Fibroblast of villous mesenchyme (primary cell): ENCODE measurements at places on chromosomes 5 and 9. TPM values are rescaled to one million over a fixed set of nuclear protein-coding genes. Genes with fewer than 3 reads are reported as not detected.

Gene KLF9
- 34.5 and 37.1 TPM in 2 replicates for total RNA-seq

Gene MARCOL
- not detected in 2 replicates for total RNA-seq

DNA sequence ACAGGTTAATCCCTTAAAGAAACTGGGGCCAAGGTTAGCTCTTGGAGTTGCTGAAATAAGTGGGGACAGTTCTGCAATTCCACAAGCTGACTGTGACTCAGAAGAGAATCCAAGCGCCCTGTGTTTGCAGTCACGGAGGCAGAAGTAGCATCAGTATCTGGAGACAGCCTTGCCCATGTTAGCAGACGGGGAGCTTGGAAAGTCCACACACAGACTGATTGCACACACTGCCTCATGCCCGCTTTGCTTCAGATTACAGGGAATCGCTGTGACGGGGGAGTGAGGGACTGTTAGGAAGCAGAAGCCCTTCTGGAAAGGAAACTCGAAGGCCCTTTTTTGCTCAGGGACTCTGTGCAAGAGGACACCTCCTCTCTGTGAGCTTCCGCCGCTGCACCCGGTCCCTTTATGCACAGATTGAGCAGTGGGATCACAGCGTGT is 30.9 kb upstream of the PPP1R26 start:
- DNase-seq: peak; percentile 8

Gene TMEM267
- total RNA-seq: 13.2 and 21.2 TPM in 2 replicates

DNA sequence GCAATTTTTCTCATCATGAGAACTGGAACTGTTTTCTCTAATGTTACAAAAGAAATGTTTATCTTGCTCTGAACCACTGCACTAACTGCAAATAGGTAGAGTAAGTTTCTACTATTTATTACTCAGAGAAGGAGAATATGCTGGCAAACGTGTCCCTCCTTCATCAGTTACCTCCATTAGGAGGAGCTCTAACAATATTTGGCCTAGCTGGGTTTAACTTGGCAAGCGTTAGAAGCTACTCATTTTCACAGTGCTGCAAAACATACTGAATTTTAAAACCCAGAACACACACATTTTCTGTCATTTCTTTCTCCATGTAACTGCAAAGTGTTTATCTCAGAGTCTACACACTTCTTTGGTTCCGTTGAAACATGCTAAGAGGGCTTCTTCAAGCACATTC is 101.0 kb upstream of the GABRG2 start:
- DNase-seq: no peak

- no peak for DNase-seq
These were observed 1829.9 kb downstream of the EFNA5 start for GRCh38 chr5:105840800-105841199.

DNA sequence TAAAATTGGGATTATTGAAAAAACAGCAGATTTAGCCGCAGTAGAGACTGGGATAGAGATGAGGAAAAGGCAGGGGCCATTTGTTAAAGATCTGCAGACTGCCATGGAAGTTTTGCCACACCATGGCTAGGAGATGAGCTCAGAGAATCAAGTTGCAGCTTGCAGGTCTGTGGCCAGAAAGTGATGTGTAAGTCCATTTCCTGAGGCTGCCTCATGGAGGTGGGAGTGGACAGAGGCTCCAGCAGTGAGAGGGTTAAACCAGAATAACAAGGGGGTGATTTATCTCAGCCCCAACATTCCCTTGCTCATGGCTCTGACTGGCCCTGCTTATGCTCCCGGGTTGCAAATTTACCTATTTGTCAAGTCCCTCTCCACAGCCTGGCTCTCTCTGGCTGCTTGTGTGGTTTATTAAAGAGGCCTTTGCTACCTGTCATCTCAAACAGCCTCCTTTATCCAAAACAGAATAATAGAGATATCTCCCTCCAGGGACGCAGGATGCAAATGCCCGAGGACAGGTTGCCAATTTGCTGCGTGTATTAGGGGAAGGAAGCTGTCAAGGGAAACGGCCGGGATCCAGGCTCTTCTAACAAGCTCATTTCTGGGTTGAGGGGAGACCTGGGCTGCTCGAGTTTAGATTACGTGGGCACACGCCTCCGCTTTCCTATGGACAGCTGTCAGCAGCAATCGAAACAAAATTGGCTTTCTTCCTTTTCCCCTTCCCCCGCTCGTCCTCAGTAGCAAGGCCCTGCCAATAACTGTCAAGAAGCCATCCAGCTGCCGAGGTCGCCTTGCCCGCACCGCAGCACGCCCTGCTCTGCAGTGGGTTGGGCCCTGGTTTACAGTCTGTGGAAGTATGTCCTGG is 72.8 kb upstream of the PITX1 start:
- no peak for DNase-seq

DNA sequence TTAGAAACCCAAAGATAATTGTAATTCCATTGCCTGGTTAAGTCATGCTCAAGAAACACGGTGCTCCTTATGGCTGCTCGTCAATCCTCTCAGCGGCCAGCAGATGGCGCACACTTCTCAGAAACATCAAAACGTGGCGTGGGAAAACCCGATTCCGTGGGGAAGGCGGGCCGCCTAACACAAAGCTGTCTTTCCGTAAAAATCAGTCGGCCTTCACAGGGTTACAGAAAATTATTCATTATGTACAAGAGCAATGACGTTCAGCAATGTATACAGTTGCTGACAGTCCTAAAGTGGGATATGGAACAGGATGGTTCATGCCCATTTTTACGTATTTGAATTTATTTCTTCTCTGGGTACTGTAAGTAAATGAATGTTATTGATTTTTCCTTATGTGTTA is 83.5 kb downstream of the PDE4D start:
- DNase-seq: peak; percentile 81

DNA sequence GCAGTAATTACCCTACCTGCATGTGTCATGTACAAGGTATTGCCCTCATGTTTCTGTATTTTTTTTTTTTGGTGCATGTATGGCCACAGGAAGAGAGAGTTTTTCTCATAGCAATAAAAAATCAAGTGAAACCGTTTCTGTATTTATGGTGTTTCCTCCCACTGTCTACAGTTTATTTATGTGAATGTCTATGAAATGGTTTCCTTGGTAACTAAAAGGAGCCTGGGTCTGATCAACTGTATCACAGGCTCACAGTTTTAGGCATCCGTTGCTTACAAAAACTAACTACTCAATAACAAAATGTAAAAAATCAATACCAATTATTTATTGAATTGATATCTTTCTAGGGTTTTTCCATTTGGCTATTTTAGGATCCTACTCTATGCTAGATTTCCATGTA is 464.4 kb downstream of the TAF11L14 start:
- no peak for DNase-seq

GRCh38 chr5:128101676-128102075 is 18.1 kb downstream of the SLC12A2 start:
- no peak for DNase-seq

- no peak for DNase-seq
These were observed 92.1 kb upstream of the NR5A1 start for GRCh38 chr9:124599121-124599795.

DNA sequence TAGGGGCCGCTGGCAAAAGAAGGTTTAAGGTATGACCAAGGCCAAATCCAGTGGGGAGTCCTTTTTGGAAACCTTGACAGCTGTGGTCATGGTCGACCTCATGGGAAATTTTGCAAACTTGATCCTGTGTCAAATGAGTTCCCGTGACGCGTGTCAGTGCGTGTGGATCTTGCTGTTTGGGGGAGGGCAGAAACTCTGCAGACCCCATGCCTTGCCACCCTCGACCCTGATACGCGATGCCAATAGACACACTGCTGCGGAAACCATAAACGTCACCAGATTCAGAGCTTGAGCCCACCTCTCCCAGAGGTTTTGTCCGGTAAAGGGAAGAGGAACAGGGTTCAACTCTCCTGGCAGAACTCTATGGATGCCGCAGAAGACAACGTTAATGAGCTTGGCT is 104.7 kb downstream of the ADAMTS2 start:
- no peak for DNase-seq

Gene GNA14
- 1.3 and 6.5 TPM in 2 replicates for total RNA-seq

DNA sequence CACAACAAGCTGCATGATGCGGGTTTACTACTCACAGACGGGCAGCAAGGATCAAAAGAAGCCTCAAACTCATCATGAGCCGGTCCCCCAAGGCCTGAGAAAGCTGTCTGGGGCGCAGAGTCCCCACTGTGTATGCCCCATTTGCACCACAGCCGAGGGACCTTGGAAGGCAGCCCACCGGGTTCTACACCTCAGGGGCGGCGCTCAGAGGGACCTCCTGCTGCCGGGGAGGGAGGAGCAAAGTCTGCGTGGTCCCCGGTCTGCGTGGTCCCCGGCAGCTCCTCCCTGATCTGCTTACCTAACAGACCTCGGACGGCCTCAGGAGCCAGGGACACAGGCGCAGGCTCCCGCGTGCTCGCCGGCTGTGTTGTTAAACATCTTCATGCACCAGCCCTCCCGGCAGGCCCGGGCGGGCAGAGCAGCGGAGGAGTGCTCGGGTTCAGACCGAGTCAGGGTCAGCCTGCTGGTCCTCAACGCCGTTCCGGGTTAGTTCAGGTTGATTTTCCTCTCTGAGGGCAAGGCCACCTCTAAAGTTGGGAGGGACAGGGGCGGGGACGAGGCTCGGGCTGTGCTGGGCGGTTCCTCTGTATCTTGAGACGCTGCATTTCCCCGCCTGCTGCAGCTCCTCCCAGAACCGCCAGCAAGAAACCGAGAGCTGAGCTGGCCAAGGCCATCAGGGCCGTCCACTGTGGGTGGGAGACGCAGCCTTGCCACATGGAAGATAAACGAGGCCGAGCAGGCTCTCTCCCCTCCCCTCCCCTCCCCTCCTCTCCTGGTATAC is 74.6 kb downstream of the MRPL36 start:
- peak; percentile 3 for DNase-seq

DNA sequence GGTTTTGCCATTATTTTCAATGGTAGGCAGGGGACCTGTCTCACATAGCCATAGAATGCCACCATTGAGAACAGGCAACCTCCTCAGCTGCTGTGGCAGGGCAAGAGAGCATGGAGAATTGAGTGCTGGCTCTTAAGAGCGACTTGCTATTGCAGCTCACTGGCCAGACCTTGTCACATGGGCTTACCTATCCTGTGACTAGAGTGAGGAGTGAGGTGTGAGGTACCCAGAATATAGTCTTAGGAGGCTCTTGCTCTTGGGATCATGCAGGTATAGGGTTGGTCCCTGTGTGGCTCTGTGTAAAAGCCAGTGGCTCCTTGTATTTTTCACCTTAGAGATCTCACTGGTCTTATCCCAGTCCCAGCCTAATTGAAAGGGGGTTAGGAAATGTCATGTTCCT is 39.8 kb upstream of the NR3C1 start:
- DNase-seq: no peak

DNA sequence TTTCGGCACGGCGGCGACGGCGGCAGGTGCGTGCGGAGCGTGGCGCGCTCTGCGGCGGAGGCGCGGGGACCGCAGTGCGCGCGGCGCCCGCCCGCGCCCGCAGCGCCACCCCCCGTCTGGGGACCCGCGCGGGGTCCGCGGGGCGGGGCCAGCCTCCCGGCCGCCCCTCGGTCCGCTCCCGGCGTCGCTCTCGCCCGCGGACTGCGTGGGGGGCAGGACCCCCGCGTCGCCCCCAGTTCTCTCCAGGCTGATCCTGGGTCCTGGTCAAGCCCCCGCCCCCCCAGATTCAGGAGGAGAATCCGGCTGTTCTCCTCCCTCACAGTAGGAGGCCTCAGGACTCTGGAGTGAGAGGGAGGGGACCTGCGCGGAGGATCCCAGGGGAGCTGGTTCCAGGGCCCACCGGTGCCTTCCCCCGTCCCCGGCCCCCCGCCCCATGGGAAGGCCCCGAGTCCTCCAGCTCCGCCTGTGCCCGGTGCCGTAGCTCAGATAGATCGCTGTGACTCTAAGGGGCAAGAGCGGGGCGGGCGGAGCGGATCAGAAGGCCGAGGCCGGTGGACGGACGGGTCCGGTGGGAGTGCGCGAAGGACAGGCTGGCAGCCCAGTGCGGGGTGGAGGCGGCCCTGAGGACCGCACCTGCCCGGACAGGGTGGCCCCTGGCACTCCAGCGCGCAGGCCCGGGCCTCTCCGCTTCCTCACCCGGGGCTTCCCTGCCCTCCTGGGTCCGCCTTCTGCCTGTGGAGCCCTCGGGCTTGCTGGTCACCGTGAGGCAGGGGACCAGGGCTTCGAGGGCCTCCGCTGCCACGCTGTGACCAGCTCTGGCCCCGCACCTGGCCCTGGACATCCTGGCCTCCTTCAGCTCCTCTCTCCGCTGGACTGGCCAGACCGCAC is at the start of gene RNF208:
TSS of gene RNF208 (minus strand) at position 51 of the 888 bp plus-strand sequence. CDS start 1,028 bp downstream, outside the sequence.
- no peak for DNase-seq

- no peak for DNase-seq
These were observed 630.1 kb upstream of the KLF4 start for GRCh38 chr9:108119530-108120113.

GRCh38 chr5:139862803-139863202 is 67.2 kb downstream of the PSD2 start:
- DNase-seq: no peak

DNA sequence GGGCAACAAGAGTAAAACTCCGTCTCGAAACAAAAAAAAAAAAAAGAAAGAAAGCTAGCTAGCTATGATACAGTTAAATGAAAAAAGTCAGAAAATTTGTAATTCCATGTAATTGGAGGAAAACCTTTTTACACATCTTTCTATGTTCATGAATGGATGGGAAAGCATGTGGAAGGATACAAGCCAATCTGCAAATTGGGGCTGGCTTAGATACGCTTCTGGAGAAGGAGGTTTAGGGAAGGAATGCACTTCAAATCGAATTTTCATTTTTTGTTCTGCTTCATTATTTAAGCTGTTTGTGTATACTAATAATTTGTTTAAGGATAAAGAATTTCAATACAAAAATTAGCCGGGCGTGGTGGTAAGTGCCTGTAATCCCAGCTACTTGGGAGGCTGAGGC is 6.7 kb downstream of the VDAC1 start:
- DNase-seq: no peak

DNA sequence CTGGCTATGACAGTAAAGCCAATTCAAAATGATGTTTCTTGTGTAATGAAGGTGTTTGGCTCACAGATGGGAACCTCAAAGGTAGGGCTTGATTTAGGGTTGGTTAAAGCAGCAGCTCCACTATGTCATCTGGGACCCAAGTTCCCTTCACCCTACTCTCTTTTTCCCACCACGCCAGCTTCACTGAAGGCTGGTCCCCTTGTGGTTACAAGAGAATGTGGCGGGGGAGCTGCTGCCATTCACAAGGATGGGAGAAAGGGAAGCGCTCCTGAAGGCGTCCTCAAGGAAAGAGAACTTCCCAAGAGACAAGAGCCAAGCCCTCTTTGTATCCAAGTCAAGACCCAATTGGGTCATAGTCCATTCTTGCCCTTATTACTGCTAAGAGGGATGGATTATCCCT is 72.7 kb downstream of the NTRK2 start:
- DNase-seq: no peak

GRCh38 chr5:54610197-54610944 is 92.8 kb downstream of the SNX18 start:
- DNase-seq: peak; percentile 52

GRCh38 chr9:71920456-71921189 is 9.2 kb downstream of the C9orf85 start:
- no peak for DNase-seq

GRCh38 chr5:167229751-167230150 is 1061.7 kb upstream of the WWC1 start:
- no peak for DNase-seq

Gene ARHGEF37
- 0.43 and 0.64 TPM in 2 replicates for total RNA-seq

GRCh38 chr9:12698266-12698665 is 5.1 kb downstream of the TYRP1 start:
- DNase-seq: peak; percentile 97

- DNase-seq: peak; percentile 91
These were observed 79.2 kb upstream of the ABCA1 start for GRCh38 chr9:105007143-105007542.

Gene SV2C
- not detected in 2 replicates for total RNA-seq
